ENCODE measurements at places on chromosomes 13 and 19.

- DNase-seq = no peak
Measured at GRCh38 chr13:74683411-74683810, 549.2 kb upstream of the KLF12 start.

GRCh38 chr13:72314210-72314609 lies 413.2 kb downstream of the MZT1 start:
- DNase-seq = no peak

DNA sequence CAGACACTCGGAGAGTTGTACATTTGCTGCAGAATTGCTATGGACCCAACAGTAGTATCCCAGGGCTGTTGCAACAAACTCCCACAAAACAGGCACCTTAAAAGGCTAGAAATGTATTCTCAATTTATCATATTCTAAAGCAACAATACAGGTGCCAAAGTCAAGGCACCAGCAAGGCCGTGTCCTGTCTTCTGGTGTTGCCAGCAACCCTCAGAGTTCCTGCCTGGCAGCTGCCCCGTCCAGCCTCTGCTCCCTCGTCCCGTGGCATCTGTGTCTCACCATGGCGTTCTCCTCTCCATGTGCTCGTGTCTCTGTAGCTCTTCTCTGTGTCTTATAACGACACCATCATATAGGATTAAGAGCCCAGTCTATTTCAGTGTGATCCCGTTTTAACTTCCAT lies 67.7 kb upstream of the ARGLU1 start:
- no peak for DNase-seq

DNA sequence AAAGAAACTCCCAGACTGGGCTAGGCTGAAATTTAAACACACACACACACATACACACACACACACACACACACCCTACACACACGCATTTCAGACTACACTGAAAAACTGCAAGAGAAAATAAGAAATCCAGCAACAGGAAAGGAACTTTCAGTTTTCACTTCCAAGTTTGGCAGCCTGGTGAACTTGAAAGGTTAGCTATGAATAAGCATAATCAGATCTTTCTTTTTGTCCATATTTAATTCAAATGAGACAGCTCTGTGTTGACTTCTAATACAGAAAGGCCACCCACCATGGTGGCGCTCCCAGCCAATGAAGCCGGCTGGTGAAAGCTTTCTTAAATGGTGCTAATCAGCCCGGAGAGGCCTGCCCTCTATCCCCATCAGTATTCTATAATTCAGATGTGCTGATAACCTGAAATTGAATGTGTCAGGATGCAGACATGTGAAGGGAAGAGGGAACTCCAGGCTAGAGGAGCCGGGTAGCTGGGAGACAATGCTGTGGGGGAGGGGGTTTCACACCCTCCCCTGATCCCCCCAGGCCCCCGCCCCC lies 108.3 kb upstream of the ZNF536 start:
- no peak for DNase-seq

- DNase-seq = no peak
Measured at GRCh38 chr19:28972058-28972852, 240.7 kb downstream of the UQCRFS1 start.

- no peak for DNase-seq
Measured at GRCh38 chr13:111968336-111969010, 98.5 kb upstream of the SOX1 start.

- no peak for DNase-seq
Measured at GRCh38 chr19:51568456-51568855, 2.6 kb upstream of the ZNF175 start.

DNA sequence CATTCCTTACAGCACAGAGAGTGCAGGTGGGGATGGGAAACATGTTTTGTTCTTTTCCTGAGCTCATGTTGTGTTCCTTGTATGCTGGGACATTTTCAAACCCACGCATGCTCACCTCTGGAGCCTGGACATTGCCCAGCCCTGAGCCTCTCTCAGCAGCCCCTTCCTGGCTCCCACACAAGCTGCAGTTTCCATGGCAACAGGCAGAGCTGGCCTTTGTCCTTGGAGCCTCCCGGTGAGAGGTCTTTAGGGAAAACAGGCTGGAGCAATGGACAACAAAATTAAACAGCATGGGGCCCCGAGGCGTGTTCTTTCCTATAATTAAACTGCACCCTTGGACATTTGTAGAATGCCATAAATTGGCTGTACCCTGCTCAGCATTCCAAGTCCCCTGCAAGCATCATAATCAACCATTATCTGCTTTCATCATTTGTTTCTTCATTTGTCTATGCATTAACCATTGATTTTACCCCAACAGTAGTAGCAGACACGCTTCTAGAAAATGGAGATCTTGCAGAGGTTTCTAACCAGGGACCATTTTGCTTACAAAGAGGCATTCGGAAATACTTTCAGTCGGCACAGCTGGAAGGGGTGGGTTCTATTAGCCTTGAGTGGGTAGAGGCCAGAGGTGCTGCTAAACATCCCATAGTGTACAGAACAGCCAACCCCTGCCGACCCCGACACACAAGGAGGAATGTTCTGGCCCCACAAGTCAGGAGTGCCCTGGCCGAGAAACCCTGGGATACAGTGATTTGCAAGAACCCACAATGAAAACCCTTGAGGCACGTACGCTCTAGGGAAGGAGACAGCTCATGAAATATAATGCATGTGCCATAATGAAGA lies 133.4 kb upstream of the PEG3 start:
- no peak for DNase-seq

- DNase-seq = no peak
Measured at GRCh38 chr19:29092712-29093552, 120.0 kb downstream of the UQCRFS1 start.

DNA sequence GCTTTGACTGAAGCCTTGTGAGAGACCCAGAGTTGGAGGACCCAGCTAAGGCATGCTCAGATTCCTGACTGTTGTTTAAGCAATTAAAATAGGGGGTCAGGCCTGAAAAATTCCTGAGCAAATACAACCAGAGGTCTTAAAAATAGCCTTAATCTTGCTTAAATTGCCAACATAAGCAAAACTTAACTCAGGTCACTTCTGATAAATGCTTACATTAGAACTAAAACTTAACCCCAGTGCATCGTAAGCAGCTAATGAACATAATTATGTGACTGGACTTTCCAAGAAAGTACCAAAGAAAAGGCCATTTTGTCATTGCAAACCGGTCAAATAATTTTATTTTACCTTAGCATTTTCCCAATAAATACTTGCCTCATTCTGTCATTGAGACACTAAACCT lies 294.5 kb downstream of the ENOX1 start:
- no peak for DNase-seq

GRCh38 chr19:40147693-40148347 lies 43.4 kb upstream of the MAP3K10 start:
- DNase-seq = peak; percentile 25

DNA sequence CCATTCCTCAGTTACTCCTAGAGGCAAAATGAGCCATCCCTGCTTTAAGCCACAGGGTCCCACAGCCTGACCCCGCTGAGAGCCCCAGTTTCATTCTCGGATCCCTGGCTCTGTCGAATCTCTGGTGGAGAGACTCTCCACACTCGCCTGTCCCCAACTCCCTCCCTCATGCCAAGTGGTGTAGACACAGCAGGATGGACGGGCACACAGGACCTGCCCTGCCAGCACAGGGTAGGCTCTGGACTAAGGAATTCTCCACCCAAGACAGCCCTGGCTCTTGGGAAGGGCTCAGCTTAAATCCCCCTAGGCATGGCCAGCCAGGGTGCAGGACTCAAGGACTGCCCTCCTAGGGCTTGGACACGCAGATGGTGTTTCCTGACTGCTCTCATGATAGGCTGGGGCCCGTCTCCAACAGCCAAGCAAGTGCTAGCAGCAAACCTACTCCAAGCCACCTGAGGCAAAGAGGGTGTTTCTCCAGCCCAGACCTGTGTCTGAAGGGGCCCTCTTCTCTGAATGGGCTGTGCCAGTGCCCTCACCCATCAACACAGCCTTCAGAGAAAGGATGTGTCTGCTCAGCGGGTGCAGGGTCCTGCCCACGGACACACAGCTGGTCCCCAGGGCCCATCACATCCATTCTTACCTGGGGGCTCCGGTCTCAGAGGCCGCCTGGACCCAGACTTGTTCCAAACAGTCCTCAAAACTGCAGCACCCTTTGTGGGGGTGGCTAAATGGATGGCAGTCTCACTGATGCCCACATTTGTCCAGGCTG lies 65.3 kb downstream of the PEPD start:
- no peak for DNase-seq

GRCh38 chr19:48678201-48678600 lies 5.4 kb upstream of the NTN5 start:
- no peak for DNase-seq

DNA sequence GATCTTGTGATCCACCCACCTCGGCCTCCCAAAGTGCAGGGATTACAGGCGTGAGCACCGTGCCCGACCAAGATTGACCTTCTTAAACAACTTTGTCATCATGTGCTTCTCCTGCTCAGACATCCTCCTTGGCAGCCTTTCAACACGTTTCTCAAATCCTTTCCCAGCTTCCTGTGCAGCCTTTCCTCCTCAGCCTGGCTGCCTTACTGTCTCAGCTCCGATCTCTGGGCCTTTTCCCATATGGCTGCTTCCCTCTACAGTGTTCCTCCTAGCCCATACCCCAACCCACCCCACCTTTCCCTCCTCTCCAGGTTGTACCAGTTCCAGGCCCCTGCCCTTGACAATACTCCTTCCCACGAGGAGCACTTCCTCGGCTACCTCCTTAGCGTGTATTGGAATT lies 7.2 kb downstream of the PHF11 start:
- no peak for DNase-seq

- DNase-seq = no peak
Measured at GRCh38 chr13:53848366-53848961, 819.9 kb downstream of the OLFM4 start.

GRCh38 chr19:40797166-40797962 lies 1.6 kb upstream of the EGLN2 start:
- no peak for DNase-seq

DNA sequence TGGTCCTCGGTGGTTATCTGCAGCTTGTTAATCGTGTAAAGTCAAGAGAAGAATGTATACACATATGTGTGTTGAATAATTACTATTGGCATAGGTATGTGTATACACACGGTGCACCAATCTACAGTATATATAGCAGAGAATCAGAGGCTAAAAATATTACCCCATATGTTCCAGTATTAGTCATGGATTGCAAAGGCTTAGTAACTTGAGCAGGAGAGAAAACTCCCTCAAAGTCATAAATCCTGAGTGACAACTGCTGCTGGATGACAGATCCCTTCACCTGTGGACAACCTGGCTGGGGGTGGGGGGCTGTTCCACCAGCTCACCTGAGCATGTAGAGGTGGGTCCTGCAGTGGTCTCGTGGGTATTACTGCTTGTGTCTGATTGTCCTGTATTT lies 185.0 kb downstream of the ZNF536 start:
- no peak for DNase-seq

- no peak for DNase-seq
Measured at GRCh38 chr19:31149441-31149941, 199.7 kb downstream of the TSHZ3 start.

- DNase-seq = no peak
Measured at GRCh38 chr19:31174948-31175347, 174.3 kb downstream of the TSHZ3 start.
